Activated CD8-positive, alpha-beta T cell treated with anti-CD3 and anti-CD28 coated beads for 36 hours (primary cell): ENCODE measurements at places on chromosomes 11 and 22. TPM values are rescaled to one million over a fixed set of nuclear protein-coding genes. Genes with fewer than 3 reads are reported as not detected.

The FAM180B gene
- total RNA-seq = not detected

The STIM1 gene
- total RNA-seq = 60.8 TPM

The EHF gene
- not detected for total RNA-seq

The MFNG gene
- 155 TPM for total RNA-seq

The GRIK4 gene
- not detected for total RNA-seq

The C11orf86 gene
- total RNA-seq = not detected

The PLAAT4 gene
- 24.1 TPM for total RNA-seq

The HEPHL1 gene
- not detected for total RNA-seq

The C11orf91 gene
- not detected for total RNA-seq

The APOL5 gene
- total RNA-seq = not detected

The PIH1D2 gene
- total RNA-seq = 0.61 TPM

The CARD16 gene
- total RNA-seq = 13.1 TPM

The GRK3 gene
- total RNA-seq = 26.7 TPM

The TMEM191C gene
- 2.7 TPM for total RNA-seq

The CEP126 gene
- total RNA-seq = 1.1 TPM

The CDHR5 gene
- total RNA-seq = not detected

The C22orf15 gene
- total RNA-seq = 1.1 TPM

The PRR5L gene
- total RNA-seq = 7.0 TPM

The MS4A3 gene
- not detected for total RNA-seq

The OSBP2 gene
- 0.58 TPM for total RNA-seq

The SOX10 gene
- not detected for total RNA-seq
